NCI-H526 treated with DMSO at 0.1 percent for 48 hours (cell line): ENCODE measurements at places on chromosomes 3 and 15.

DNA sequence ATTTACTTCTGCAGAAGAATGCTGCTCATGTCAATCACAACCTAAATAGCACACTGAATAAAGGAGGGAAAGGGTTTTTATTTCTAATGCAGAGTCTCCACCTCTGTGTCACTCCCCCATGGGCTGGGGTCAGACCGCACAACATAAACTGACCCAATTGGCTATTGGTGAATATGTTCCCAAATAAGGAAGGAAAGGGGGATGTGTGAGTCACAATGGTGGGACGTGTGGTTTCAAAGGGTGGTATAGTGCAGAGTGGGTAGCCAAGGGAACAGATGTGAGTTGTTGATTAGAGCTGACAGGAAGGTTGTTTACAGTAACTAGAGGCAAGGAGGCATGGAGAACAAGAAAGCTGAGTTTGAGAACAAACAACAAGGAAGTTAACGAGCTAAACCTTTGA lies 491.8 kb downstream of the ZPLD1 start:
- DNase-seq: no peak

DNA sequence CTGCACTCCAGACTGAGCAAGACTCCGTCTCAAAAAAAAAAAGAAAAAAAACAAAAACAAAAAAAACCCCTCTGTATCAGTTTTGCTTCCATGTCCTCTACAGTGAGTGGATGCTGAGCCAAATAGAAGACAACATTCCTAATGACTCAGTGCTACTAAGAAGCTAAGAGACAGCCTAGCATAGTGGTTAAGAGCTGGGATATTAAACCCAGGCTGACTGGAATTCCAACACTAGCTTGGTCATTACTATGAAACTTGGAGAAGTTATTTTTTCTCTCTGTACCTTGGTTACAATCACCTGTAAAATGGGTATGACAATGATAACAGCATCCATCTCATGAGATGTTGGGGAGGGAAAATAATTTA lies 60.9 kb upstream of the PYGO1 start:
- no peak for DNase-seq

DNA sequence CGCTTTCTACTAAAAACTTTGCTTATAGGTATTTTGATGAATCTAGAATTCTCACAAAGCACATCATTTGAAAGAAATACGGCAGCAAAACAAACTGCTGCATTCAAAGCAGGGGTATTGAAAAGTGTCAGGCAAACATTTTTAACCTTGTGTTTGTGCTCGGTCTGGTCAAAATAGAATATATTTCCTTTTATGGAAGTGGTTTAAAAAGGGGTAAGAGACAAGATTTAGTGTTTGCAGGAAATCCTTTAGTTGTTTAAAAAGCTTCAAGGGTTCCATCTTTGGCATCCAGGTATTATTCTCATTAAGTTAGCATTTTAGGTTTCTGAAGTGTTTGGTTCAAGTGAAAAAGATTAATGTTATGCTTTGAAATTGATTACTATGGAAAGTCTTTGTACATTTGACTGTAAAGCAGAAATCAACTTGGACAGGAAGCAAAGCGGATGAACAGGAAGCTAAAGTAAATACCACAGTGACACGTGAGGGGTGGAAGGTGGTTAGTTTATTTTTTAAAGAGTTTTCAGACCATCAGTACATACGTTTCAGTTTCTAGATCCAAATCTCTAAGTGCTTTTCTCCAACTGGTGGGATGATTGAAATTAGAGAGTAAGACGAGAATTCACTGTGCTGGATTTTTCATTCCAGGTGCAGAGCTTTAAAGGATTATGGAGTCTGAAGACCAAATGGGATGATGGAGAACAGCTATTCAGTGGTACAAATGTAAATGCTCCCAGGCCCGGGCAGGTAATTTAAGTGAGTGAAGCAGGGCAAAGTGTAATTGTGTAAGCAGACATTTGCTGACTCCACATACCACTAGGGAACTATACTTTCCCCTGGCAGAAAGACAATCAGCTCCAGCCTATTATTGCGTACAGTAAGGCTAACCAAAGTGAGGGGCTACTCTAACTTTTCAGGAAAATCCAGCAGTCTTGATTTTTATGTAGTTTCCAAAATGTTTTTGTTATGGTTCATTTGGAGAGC lies 341.8 kb upstream of the TBL1XR1 start:
- no peak for DNase-seq

DNA sequence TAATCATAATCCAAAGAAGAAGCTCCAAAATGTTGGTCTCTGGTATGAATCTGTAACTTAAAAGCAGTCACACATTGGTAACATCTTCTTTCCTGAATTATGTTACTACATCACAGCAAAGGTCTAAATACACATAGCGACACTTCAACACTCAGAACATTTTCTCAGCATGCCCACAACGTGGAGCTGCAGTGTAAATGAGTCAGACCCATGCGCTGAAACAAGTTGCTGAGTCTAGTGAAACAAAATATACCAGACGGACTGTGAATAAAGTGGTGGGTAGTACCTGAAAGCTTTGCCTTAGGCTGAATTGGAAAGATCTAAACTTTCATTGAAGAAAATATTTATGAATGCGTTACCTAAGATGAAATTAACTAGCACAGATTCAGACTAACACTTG lies 33.2 kb upstream of the GOLGA8B start:
- no peak for DNase-seq

- no peak for DNase-seq
Observed at GRCh38 chr15:45604326-45604725, 17.1 kb downstream of the BLOC1S6 start.

- DNase-seq: no peak
Observed at GRCh38 chr15:35351059-35351458, 194.9 kb downstream of the DPH6 start.

GRCh38 chr3:165624761-165625160 lies 212.5 kb downstream of the BCHE start:
- no peak for DNase-seq

DNA sequence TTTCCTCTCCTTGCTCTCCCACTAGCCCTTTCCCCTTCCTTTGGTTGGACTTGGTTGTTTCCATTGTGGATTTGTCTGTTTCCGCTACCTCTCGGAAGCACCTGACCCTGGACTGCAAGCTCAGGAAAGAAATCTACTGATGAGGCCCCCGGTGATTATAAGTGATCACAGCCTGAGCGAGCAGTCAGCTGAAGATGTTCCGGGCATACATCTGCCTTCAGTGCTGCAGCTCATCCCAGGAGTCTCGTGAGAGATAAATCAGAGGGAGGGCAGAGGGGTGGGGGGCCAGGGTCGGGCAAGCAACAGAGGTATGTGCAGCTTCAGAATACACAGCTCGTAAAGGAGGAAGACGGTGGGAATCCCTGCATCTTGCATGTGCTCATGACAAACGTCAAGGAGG lies 102.1 kb downstream of the MRPL46 start:
- no peak for DNase-seq

- no peak for DNase-seq
Observed at GRCh38 chr15:32716915-32717425, 834 bp upstream of the GREM1 start.

- DNase-seq: no peak
Observed at GRCh38 chr15:58407236-58407775, 24.5 kb upstream of the LIPC start.

DNA sequence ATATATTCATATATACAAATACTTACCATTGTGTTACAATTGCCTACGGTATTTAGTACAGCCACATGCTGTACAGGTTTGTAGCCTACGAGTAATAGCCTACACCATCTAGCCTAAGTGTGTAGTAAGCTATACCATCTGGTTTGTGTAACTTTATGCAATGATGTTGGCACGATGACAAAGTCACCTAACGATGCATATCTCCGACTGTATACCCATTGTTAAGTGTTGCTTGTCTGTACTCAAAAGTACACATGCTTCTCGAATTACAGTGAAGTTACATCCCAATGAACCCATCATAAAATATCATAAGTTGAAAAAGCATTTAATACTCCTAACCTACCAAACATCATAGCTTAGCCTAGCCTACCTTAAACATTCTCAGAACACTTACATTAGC lies 327.1 kb downstream of the KBTBD8 start:
- DNase-seq: no peak

- DNase-seq: no peak
Observed at GRCh38 chr3:99544786-99545281, 93.6 kb upstream of the COL8A1 start.

- DNase-seq: no peak
Observed at GRCh38 chr15:28049581-28049980, 49.5 kb downstream of the OCA2 start.

- no peak for DNase-seq
Observed at GRCh38 chr15:69852482-69852881, 245.2 kb downstream of the TLE3 start.

GRCh38 chr3:132268956-132269355 lies 48.3 kb upstream of the ACP3 start:
- no peak for DNase-seq

- no peak for DNase-seq
Observed at GRCh38 chr3:107024551-107025026, 352.6 kb upstream of the CCDC54 start.

DNA sequence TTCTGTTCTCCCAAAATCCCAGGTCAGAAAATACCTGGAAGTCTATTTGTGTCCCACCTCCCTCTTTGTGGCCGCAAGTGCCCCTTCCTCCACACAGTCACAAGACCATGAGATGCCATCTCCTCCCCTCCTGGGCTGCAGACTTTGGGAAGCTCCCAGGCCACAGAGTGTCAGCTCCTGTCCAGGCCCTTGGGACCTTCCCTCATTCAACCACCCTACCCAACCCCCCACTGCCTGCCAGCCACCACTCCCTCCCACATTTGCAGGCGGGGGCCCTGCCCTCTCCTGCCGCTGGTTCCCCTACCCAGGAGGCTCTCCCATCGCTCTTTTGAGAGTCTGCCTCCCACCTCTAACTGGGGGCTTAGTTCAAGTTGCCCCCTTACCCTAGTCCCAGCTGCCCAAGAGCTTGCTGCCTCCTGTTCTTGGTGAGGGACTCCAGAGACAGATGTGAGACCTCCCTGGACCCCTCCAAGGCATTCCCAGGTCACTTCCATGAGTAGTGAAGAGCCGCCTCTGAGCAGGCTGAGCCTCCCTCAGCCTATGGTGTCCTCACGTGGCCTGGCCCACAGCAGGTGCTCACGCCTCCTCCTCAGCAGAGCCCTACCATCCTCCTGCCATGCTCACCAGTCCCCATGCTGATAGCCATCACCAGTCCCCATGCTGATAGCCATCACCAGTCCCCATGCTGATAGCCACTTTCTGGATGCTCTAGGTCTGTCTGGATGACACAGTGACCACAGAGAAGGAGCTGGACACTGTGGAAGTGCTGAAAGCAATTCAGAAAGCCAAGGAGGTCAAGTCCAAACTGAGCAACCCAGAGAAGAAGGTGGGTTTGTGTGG lies 15.9 kb upstream of the STAB1 start:
- DNase-seq: no peak

DNA sequence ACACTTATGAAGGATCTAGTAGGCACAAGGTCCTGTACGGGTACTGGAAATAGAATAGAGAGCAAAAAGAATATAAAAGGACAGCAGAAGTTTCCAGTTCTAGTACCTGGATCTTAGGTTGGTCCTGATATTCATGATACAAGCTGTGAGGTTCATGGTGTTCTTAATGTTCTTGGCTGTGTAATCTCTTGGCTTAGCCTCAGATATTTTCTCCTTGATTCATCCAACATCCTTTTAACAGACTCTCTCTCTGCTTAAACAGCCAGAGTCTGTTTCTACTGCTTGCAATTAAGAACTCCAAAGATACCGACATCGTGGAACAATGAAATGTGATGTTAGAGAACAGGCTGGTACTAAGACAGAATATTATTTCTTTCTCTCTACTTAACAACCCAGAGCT lies 49.9 kb downstream of the CNTN3 start:
- no peak for DNase-seq

DNA sequence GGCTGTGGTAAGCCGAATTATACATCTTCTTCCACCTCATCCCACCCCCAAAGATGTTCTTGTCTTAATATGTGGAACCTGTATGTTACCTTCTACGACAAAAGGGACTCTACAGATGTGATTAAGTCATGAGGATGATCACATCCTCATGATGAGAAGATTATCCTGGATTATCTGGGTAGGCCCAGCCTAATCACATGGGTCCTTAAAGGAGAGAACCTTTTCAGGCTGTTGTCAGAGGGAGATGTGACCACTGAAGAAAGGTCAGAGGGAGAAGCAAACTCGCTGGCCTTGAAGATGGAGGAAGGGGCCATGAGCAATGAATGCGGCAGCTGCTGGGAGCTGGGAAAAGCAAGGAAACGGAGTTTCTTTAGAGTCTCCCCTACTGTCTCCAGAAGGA lies 12.9 kb upstream of the SCG3 start:
- no peak for DNase-seq

DNA sequence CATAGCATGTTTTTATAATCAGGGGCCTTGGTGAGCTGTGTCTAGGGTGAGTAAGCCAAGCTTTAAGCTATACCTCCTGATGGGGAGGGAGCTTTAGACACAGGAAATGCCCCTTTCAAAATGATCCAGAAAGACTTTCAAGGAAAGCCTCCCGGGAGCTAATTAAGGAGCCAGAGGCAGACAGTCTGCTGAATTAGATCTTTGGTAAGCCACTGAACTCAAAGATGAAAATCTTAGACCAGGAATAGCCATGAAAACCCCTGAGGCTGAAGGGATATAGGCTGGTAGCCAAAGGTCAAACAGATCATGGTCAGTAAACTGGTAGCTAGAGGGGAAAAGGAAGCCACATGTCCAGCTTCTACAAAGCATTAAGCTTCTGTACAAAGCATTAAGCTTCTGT lies 42.7 kb upstream of the GAP43 start:
- DNase-seq: no peak

- no peak for DNase-seq
Observed at GRCh38 chr3:31529421-31529820, 3.3 kb upstream of the STT3B start.

DNA sequence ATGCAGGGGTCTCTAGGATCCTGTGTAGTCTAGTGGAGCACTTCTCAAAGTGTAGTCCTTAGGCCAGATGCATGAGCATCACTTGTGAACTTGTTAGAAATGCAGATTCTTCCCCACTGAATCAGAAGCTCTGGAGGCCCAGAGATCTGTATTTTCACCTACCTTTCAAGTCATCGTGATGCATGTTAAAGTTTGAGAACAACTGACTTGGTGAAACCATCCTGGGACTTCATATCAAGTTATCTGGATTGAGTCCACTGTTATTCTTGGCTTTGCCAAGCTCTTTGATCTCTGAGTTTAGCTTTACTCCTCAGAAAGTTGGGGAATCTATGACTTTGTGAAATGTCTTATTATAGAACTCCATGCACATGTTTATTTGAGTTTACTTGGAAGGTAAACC lies 78.5 kb downstream of the ARNT2 start:
- DNase-seq: no peak

DNA sequence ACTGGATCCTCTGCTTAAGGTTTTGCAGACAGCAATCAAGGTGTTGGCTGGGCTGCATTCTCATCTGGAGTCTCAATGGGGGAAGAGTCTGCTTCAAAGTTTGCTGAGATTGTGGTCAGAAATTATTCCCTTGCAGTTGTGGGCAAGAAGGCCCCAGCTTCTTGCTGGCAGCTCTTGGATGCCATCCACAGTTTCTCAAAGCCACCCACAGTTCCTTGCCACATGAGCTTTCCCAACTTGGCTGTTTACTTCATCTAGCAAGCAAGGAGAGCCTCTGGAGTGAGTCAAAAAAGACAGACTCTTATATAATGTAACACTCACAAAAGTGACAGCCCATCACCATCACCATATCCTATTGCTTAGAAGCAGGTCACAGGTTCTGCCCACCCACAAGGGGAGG lies 62.1 kb upstream of the ABHD2 start:
- no peak for DNase-seq
